Neural crest cell (in vitro differentiated cells): ENCODE measurements at places on chromosomes 3 and 15. TPM values are rescaled to one million over a fixed set of nuclear protein-coding genes. Genes with fewer than 3 reads are reported as not detected.

The LRRC49 gene
- 20.2 and 20.9 TPM in 2 replicates for total RNA-seq

The ZDHHC3 gene
- total RNA-seq, result 56.7 and 62.2 TPM in 2 replicates

The TRAT1 gene
- not detected in 2 replicates for total RNA-seq

The SEMA3G gene
- 4.1 and 5.2 TPM in 2 replicates for total RNA-seq

The SLC22A13 gene
- 0.19 and 0.41 TPM in 2 replicates for total RNA-seq

The ANP32A gene
- total RNA-seq, result 355 and 367 TPM in 2 replicates

The PLA2G4D gene
- not detected in 2 replicates for total RNA-seq

The APOD gene
- 1.1 and 1.7 TPM in 2 replicates for total RNA-seq

The LTF gene
- not detected in 2 replicates for total RNA-seq

The MUC20 gene
- 2.3 and 3.0 TPM in 2 replicates for total RNA-seq

The SLC28A2 gene
- not detected in 2 replicates for total RNA-seq

The SPATA12 gene
- not detected in 2 replicates for total RNA-seq

The SKOR1 gene
- total RNA-seq, result 0.36 and 0.49 TPM in 2 replicates

The ALPK3 gene
- 3.3 and 4.4 TPM in 2 replicates for total RNA-seq

The THRB gene
- 0.65 and 0.77 TPM in 2 replicates for total RNA-seq

The FAM107A gene
- total RNA-seq, result 1.6 and 2.3 TPM in 2 replicates

The COL7A1 gene
- total RNA-seq, result 28.4 and 28.7 TPM in 2 replicates

The SV2B gene
- not detected in 2 replicates for total RNA-seq

The TGM4 gene
- not detected in 2 replicates for total RNA-seq

The ZNF80 gene
- not detected in 2 replicates for total RNA-seq

The ZCWPW2 gene
- 0.30 TPM in 1 of 2 replicates, not detected in the other for total RNA-seq

The GOLGA8T gene
- 0.47 and 0.71 TPM in 2 replicates for total RNA-seq
